ENCODE measurements at places on chromosomes 6 and 20.
A peak's percentile ranks its signal among the peaks of the same experiment; 100 is the strongest.

- no peak for DNase-seq
Measured at GRCh38 chr6:26379292-26379691, 3.6 kb upstream of the BTN2A2 start.

- DNase-seq: no peak
Measured at GRCh38 chr6:21478411-21478810, 115.1 kb upstream of the SOX4 start.

- no peak for DNase-seq
Measured at GRCh38 chr20:59575653-59576052, 28.7 kb upstream of the PHACTR3 start.

- DNase-seq: no peak
Measured at GRCh38 chr6:114040871-114041270, 69.9 kb upstream of the HDAC2 start.

DNA sequence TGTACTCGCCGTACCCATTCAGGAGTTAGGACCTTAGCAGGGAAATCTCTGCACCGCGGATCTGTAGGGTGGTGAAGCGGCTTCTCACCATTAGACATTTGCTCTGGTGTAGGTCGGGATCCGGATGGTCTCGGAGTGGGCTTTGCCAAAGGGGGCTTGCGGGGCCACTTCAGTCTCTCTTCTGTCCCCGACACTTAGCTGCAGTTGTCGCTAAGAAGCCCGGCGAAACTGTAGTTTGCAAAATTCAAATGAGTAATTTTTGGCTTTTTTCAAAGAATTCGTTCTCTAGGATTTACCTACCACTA, 433 bp downstream of the QRSL1 start:
- DNase-seq: no peak

GRCh38 chr20:33437141-33437911, 6.2 kb downstream of the SNTA1 start:
- no peak for DNase-seq

DNA sequence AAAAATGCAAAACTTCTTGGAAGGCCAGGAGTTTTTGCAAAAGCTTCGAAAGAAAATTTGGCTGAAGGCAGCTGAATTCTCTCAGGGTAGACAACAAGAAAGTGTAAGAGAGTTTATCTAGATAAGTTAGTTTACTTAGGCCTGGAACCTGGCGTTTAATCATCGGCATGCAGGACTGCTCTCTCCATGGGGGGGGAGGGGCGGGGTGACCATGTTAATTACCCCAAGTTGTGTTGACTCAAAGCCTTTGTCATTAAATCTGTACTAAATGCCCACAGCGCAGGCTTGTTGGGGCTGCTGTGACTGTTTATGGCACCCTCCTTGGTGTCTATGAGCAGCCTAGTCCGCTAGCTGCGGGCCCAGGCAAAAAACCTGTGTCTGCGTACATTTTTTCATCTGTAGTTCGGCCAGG, 20.1 kb upstream of the ZNF451 start:
- DNase-seq: no peak

DNA sequence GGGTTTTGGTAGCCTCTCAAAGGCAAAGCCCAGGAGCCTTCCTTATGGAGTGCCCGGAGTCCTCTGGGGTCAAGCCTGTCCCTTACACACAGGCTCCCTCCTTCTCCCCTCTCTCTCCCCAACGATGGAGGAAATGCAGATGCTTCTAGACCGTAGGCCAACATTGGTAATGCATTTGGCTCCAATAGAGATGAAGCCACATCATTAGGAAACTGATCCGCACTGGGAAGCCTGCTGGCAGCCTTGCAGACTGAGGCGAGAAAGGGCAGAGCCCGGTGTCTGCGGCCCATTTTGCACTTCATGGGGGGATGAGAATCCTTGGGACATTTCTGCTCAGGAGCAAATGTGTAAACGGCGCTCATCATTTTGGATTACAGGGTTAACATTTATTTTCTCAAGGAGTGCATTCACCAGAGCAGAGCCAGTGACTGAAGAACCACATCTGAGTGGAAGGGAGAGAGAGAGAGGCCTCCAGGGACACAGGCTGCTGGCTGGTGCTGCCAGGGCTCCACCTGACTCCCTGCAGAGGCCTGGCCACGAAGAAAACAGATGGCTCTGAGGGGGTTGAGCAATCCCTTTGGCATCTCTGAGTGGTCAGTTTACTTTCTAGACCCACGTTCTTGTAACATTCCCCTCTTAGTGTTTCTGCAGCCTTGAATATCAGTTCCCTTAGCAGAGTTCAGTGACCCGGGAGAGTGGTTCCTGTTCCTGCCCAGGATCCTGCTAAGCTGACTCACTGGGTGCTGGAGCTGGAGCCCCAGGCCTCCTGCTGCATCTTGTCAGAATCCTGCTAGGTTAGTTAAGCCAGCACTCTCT, 4.4 kb upstream of the CST3 start:
- DNase-seq: no peak

GRCh38 chr6:138297761-138298298, 79.5 kb upstream of the PBOV1 start:
- DNase-seq: no peak

GRCh38 chr20:63826753-63827152, 4.3 kb downstream of the ZBTB46 start:
- no peak for DNase-seq

DNA sequence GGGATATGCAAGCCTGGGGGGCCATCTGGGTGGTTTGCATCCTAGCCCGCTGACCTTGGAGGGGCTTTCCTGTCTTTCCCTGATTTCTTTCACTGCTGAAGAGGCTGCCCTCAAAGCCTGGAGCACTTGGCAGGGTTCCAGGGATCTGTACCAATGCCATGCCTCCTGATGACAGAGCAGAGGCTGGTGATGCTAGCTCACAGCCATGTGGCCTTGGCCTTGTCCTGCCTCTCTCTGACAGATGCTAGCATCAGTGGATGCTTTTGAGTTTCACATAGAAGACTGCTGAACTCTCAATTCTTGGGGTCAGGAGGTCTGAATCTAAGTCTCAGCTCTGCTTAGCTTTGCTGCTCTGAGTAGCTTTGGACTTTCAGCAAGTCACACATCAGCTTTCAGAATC, 21.9 kb upstream of the RREB1 start:
- DNase-seq: peak; percentile 30

- DNase-seq: no peak
Measured at GRCh38 chr6:122072014-122072647, 327.3 kb upstream of the HSF2 start.

DNA sequence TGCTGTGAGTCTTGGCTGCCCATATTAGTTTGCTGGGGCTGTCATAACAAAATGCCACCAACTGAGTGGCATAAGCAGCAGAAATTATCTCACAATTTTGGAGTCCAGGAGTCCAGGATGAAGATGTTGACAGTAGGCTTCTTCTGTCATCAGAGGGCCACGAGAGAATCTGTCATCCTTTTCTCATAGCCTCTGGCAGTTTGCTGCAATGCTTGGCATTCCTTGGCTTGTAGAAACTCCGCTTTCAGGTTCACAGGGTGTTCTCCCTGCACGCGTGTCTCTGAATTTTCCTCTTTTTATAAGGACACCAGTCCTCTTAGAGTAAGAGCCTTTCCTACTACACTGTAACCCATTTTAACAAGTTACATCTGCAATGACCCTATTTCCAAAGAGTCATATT, 838.4 kb downstream of the TFAP2A start:
- DNase-seq: no peak

DNA sequence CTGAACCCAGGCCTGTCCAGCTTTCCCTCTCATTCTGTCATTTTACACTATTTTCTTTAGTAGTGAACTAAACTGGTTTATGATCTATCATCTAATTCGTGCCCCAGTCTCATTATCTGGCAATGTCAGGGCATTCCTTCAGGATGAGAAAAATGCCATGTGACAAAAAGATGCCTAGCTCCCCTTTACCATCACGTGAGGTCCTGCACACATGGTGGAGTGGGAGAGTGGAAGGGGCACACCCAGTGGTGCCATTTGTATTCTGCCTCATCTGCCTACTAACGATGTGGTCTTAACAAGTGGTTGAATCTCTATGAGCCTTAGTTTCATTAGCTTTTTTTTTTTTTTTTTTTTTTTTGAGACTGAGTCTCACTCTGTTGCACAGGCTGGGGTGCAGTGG, 41.2 kb downstream of the CDC5L start:
- no peak for DNase-seq

DNA sequence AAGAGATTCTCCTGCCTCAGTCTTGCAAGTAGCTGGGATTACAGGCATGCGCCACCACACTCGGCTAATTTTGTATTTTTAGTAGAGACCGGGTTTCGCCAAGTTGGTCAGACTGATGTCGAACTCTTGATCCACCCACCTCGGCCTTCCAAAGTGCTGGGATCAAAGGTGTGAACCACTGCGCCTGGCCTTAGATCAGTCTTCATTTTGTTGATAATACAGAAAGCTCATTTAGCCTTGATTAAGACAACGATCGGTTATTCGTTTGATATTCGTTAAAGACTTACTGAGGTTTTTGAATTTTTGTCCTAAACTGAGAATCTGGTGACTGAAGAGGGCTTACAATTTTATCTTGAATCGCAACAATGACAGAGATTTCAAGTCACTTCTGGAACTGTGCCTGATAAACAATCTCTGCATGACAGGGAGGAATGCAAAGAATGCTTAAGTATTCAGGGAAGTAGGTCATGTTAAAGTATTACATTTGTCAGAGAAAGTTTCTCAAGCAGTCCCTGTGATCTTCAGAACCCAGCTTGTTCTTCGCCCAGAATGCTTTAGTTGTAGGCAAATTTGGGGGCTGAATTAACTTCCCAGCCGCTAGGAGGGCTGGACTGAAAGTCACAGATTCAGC, 14.8 kb downstream of the AKAP12 start:
- DNase-seq: no peak

- DNase-seq: peak; percentile 17
Measured at GRCh38 chr6:25174678-25175077, 104.5 kb upstream of the CARMIL1 start.

GRCh38 chr6:148309301-148309700, 33.3 kb upstream of the SASH1 start:
- DNase-seq: no peak

GRCh38 chr6:122580737-122581136, 29.5 kb upstream of the PKIB start:
- no peak for DNase-seq

- no peak for DNase-seq
Measured at GRCh38 chr6:20575704-20576451, 41.6 kb downstream of the CDKAL1 start.

GRCh38 chr6:44116641-44117382, 10.4 kb downstream of the MRPL14 start:
- no peak for DNase-seq

- DNase-seq: no peak
Measured at GRCh38 chr20:51856432-51856831, 54.1 kb upstream of the SALL4 start.

GRCh38 chr6:62445521-62445920, 159.5 kb upstream of the KHDRBS2 start:
- no peak for DNase-seq

GRCh38 chr6:53159558-53159957, 10.9 kb upstream of the GCM1 start:
- no peak for DNase-seq

DNA sequence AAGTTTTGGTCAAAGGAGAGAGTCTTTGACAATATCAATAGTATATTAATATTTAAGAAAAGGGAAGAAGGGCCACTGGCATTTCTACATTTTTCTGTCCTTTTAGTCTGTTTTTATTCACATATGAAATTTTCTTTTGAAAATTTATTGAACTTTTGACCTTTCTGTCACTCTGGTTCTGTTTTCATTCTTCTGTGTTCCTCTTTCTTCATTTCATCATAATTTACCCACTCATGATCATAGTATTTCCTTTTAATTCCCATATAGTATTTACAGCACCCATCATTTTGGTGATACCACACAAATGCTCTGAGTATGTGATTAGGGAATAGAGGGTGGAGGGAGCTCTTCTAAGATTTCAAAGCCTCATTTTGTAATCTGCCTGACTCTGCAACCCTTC, 142.8 kb downstream of the GJA1 start:
- no peak for DNase-seq

DNA sequence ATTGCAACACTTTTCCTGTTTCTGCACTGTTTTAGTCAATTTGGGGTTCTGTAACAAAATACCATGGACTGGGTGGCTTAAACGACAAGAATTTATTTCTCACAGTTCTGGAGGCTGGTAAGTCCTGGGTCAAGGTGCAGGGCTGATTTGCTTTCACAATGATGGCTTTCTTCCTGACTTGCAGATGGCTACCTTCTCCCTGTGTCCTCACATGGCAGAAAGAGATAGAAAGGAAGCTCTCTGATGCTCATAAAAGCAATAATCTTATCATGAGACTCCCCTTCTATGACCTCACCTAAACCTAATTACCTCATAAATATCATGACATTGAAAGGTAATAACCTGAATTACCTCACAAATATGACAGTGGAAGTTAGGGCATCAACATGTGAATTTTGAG, 511.5 kb upstream of the CITED2 start:
- no peak for DNase-seq

DNA sequence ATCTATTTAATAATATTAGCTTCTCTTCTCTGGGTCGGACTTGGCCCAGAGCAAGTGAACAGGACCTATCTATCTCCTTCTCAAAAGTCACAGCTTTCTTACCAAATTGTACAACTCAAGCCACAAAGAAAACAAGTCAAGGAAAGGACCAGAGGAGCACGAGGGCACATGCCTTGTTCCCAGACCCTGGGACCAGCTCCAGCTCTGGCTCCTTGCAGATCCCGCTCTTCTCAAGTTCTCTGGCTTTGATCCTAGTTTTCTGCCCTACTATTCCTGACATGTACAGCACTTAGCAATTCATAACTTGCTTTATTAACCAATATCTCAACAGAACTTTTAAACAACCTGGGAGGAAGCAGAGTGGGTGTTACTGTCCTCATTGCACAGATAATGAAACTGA, 185.9 kb downstream of the ESR1 start:
- DNase-seq: no peak

DNA sequence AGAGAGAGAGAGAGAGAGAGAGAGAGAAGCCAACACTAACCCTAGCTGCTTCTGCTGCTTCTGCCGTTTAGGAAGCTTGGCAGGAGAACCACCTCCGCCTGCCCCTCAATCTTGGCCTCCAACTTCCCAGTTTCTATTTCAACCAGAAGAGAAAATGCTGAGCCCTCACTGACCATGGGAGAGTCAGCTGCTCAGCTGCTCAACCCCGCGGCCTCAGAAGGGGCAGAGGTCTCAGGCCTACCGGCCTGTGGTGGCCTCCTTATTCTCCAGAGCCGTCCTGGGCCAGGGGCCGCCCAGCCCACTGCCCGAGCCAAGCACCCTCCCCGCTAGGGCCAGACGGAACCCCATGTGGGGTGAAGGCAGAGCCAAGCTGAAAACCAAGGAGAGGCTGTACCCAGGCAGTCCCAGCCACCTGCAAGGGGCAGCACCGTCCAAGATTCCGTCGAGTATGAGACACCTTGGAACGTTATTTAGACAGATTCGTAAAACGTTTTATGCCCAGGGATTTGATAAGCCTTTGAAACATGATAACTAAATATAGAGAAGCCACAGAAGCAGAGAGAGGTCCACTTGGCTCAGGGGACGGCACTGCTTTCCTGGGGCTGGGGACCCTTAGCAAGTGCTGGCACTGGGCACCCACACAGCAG, 116.6 kb downstream of the DLL1 start:
- no peak for DNase-seq

GRCh38 chr6:28695715-28696114, 170.0 kb downstream of the GPX5 start:
- no peak for DNase-seq

- DNase-seq: peak; percentile 3
Measured at GRCh38 chr20:5400164-5400762, 83.5 kb upstream of the PROKR2 start.

All from activated naive CD8-positive, alpha-beta T cell treated with anti-CD3 and anti-CD28 coated beads, Interleukin-2, amount 50 U/mL, for 24 hours (primary cell).